Liver (tissue), 10 donors: ENCODE measurements at places on chromosomes 2 and 18. TPM values are rescaled to one million over a fixed set of nuclear protein-coding genes. Genes with fewer than 3 reads are reported as not detected.

APOB gene
- total RNA-seq, result 2,949 TPM

DCDC2C gene
- not detected for total RNA-seq

- no peak for DNase-seq
Observed at GRCh38 chr2:241846406-241846805, 12.3 kb downstream of the PDCD1 start.

DNA sequence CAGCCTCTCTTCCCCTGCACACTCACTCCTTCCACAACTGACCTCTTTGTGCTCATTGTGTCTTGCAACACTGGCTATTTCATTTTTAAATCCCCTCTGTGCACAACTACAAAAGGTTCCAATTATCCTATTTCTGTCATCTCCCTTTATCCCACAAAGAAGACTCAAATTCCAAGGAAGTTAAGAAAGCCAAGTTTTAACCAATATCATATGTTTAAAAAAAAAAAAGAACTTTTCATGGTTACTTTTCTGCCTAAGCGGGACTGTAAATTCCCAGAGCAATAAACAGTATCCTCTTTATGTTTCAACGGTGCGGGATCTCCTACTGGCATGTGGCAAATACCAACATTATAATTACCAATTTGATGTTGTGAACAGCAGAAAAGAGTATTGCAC, 83.8 kb downstream of the DOCK10 start:
- DNase-seq, result no peak

ZEB2 gene
- 39.6 TPM for total RNA-seq

NYAP2 gene
- total RNA-seq, result not detected

- no peak for DNase-seq
Observed at GRCh38 chr18:2441544-2441943, 129.8 kb downstream of the METTL4 start.

DNA sequence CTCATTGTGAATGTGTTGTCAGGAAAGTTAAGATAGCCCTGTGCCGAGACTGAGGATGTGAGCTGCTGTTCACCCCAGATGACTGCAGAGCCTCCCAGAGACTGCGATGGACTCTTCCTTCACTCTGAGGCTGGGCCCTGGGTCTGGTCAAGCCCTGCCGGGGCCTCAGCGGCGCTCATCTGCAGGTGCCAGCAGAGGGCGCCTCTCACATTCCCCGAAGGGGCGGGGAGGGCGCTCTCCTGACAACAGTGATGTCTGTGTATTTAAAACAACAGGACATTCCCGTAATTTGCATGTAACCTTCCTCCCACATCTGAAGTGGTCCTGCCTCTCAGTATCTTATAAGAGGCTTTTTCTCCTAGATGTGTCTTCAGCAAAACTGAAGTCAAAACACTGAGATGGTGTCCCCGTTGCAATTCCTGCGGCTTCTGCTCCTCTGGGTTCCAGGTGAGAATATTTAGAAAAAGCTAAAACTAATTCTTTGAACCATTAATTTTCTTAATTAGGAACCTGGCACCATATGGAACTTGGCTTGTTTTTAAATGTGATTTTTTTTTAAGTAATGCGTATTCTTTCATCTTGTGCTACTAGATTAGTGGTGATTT, 1377.9 kb downstream of the RPIA start:
- peak; percentile 43 for DNase-seq

COL4A3 gene
- 0.05 TPM for total RNA-seq

NGEF gene
- 10.6 TPM for total RNA-seq

DNA sequence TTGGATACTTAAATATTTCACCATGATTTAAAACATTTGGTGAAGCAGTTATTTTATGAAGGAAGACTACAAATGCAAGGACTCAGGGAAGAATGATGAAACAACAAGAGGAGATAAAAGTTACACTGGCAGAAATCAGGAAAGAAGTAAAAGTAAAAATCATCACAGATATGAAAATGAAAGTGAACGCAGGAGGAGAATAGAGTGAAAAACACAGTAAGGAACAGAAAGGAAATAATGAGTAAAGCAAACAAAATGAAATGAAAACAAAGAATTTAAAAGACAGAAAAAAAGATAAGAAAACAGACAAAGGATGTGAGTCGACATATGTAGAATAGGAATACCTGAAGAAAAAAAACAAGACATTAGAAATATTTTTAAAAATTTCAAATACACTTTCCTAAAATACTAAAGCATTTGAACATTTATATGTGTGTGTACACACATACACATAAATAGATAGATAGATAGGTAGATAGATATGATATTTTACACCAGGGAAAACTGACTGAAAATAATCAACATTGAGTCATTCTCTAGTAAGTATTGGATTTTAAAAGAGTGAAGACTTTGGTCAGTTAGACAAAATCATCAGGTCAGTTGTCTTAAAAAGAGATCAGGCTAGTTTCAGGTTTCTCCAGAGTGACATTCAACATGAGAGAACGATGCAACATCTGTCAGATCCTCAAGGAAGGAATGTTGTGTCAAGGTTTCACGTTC, 12.1 kb upstream of the KDSR start:
- no peak for DNase-seq

SLC9A4 gene
- total RNA-seq, result not detected

HOXD13 gene
- total RNA-seq, result not detected

ECEL1 gene
- 1.8 TPM for total RNA-seq

DNMT3A gene
- 24.2 TPM for total RNA-seq

DNA sequence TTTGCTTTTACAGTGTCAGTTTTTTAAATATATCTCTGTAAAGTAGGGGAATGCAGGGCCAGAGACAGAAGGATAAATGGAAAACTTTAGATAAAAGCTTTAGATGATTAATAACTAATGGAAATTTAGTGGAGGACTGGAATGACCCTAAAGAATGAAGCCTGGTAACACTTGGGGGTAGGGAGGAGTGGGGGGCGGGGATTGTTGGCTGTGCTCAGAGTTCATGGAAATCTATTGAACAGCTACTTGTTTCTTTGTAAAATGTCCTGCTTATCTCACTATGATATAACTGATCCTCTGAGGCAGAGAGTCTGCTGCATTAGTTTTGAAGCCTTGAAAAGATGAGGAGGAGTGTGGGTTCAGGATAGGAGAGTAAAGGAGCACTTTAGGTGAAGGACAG, 90.5 kb downstream of the TMEM185B start:
- no peak for DNase-seq
